ENCODE measurements at places on chromosomes 11 and 22. TPM values are rescaled to one million over a fixed set of nuclear protein-coding genes. Genes with fewer than 3 reads are reported as not detected.

DNA sequence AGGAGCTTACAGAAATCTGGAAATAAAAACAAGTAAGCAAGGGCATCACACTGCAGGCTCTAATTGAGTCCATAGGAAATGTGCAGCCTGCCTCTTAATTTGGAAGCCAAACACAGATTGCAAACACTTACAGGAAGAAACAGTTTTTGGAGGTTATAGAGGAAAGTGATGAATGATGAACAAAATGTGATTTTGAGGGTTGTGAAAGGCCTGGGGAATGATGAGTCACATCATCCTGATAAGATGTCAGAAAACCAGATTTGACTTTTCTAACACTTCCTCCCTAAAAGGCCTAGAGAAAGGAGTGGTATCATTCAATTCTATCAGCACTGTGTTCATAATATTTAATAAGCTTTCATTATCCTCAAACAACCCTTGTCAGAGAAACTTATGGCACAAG lies 96.6 kb upstream of the POU2AF2 start:
- DNase-seq: no peak

- DNase-seq: peak; percentile 75
Observed at GRCh38 chr11:17894929-17895658, 117.8 kb downstream of the SERGEF start.

GRCh38 chr22:43720716-43721115 lies 91.4 kb downstream of the EFCAB6 start:
- DNase-seq: peak; percentile 24

DNA sequence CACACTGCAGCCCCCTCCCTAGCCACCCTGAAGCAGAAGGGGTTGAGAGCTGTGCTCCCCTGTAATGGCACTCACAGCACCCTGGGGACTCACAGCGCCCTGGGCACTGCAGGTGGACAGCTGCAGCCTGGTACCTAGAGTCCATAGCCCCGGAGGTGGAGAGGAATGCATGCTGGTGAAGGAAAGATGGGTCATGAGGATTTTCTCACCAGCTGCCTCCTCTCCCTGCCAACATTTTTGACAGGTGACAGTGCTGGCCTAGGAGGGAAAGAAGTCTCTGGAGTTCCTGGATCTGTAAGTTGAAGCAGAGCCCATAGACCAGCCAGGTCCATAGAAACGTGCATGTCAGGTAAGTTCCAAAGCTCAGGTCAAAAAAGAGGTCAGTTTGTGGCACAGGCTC lies 330.5 kb downstream of the TENM4 start:
- DNase-seq: peak; percentile 42

GRCh38 chr11:1890856-1891830 lies 552 bp downstream of the PRR33 start:
- DNase-seq: no peak

DNA sequence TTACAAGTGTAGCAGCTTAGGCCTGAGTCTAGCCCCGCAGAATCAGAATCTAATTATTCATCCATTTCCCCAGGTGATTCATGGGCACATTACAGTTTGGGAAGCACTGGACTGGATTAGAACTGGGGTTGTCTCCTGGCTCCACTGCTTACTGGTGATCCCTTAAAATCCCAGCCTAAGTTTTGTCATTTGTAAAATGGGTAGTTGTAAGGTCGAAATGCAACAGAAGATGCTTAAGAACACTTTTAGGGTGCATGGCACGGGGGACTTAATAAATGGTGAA lies 1.3 kb downstream of the STX3 start:
- DNase-seq: no peak

DNA sequence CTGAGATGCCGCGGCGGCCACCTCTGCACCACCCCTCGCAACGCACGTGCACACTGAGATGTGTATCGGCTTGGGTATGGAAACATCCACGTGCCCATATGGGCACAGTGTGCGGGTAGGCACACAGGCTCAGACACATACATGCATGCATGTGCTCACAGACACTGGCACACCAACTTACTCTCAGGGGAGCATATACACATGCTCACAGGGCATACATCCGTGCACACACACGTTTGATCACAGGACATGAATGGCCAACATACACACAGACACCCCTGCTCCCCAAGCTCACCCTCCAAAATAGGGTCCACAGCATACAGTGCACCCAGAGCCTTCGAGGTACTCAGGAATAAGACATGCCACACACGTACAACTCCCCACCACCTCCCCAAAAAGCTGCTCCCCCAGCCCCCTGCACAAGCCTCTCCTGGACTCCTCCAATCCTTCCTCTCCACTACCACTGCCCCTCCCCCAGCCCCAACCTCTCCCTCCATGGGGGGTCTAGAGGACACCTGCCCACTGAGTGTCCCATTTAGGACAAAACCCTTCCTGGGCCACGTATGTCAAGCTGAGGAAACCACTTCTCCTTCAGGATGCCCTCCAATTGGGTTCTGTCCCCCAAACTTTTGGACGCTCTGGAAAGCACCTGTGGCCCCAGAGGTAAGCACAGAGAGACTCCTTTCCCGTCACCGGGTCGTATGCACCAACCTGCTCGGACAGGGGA lies 53.1 kb downstream of the SLC22A12 start:
- DNase-seq: no peak

- no peak for DNase-seq
Observed at GRCh38 chr11:72771507-72771906, 19.3 kb upstream of the ARAP1 start.

GRCh38 chr11:64810271-64810890 lies at the start of gene MEN1:
Gene MEN1, minus strand, starts transcription at chr11:64810551. Its CDS starts 442 bp downstream, at chr11:64810109.
- DNase-seq: peak; percentile 99

DNA sequence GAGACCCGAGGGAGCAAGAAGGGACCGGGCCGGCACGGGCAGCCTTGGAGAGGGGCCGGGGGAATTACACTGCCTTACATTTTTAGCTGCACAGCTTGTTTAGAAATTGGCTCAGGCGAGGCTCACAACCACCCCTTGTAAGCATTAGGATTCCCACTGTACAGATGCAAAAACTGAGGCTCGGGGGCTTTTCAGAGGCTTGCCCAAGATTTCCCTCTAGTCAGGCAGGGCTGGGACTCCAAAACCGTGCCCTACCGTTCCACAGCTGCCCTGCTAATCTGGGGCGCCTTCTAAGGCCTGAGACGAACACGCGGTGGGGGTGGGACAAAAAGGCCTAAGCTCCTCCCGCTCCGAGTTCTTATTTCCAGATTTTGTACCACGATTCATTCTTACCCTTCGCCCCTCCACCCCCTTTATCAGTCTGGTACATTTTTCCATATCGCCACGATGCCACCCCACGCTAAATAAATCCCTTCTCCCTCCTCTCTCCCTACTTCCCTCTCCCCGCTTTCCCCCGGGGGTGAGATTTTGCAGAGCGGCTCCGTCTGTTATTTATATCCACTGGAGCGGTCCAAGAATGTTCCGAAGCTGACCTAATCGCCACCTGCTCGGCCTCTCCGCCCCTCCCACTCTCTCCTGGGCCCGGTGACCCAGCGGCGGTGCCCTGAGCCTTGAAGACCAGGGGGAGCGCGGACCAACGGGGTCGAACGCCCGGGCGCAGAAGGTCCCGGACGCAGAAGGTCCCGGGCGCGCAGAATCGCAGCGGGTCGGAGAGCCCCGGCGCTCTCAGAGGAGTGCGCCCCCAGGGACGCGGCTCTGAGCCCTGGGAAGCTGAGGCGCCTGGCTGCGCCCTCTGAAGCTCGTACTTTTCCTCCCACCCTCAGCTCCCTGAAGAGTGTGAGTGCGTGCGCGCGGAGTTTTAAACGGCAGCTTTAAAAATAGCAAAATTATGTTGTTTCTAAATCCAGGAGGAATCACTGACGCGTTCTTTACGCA lies 764 bp upstream of the PACSIN3 start:
- DNase-seq: peak; percentile 94

GRCh38 chr11:125202362-125202880 lies 37.9 kb downstream of the PKNOX2 start:
- DNase-seq: no peak

DNA sequence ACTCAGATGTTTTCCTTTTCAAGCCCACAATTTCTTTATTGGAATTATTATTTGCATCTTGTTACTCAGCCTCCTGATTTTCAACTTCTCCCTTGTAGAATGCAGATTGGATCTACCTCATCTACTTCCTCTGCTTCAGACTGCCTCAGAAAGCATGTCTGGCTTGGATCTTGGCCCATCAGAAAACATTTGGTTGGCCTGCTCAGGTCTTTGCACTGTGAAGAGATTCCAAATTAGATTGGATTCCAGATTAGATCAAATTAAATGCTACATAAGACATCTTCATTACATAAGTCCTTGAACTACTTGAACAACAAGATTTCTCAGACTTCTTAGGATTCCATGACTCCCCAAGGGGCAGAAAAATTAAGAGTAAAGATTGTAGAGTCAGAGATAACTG lies 358.0 kb downstream of the DLG2 start:
- peak; percentile 6 for DNase-seq

DNA sequence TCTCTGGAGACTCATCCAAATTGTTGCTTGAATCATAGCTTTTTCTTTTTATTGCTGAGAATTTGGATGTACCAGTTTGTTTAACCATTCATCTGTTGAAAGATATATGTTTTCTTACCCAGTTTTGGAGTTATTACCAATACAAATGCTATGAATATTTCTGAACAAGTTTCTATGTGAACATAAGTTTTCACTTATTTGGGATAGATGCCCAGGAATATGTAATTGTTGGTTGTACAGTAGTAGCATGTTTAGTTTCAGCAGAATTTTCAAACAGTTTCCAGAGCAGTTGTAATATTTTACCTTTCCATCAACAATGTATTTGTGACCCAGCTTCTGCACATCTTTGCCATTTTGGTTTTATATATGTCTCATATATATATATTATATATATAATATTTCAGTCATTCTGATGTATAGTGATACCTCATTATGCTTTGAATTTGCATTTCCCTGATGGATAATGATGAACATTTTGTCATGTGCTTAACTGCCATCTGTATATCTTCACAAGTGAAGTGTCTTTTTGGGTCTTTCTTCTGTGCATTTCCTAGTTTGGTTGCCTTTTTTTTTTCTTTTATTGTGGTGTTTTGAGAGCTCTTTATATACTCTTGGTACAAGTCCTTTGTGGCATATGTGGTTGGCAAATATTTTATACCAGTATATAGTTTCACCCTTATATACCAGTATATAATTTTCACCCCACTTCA lies 118.8 kb downstream of the LUZP2 start:
- DNase-seq: peak; percentile 35

DNA sequence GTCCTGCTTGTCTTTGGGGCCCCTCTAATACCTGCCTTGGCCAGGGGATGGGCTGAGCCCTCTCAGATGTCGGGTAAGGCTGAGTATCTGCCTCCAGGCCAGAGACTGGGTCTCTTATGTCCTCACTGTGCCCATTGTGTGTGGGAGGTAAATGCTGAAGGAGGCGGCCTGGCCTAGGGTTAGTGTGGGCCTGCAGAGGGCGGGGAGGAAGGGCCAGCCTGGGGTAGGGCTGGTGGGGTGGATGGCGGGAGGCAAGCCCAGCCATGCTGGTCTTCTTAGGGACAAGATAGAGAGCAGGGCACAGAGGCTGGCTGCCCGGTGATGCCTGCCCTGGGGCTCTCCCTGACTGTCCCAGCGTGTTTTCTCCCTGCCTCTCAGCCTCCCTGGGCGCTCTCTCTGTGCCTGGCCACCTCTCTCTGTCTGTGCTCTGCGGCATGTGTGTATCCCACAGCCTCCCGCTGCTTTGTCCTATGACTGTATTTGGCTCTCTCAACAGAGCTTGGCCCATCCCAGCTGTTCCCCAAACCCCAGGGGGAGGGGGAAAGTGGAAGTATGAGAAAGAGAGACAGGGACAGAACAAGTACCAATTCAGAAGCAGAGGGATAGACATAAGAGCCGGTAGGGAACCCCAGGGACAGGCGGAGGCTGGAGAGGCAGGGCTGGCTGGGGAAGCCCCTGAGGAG lies 57.0 kb downstream of the PDE2A start:
- peak; percentile 92 for DNase-seq

DNA sequence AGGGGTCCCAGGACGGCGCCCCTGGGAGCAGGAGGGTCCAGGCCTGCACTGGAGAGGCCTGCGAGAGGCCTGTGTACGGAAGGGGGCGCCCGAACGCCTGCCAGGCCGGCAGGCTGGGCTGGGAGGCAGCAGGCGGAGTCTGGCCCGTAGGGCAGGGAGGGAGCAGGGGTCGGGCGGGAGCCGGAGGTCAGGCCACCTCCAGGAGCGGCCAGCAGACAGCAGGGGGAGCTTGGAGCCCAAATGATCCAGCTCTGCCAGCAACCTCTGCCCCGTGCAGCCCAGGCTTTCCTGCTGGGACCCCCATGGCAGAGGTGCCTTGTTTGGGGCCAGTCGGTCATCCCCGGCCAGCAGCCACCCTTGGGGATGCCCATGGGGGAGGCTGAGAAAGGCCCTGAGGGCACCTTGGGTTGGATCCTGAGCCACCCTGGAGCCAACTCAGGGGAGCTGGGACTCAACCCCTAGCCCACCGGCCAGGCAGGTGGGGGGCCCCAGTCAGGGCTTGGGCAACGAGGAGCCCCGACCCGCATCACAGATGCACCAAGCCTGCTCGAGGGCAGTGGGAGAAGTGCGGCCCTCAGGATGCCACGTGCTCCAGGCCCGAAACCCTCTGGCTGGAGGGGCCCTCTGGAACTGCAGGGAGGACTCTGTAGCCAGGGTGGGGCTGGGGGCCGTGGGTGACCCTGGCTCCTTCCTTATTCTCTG lies 9.6 kb upstream of the SYT8 start:
- DNase-seq: no peak

GRCh38 chr11:95680169-95680929 lies 109.2 kb downstream of the FAM76B start:
- DNase-seq: peak; percentile 96

DNA sequence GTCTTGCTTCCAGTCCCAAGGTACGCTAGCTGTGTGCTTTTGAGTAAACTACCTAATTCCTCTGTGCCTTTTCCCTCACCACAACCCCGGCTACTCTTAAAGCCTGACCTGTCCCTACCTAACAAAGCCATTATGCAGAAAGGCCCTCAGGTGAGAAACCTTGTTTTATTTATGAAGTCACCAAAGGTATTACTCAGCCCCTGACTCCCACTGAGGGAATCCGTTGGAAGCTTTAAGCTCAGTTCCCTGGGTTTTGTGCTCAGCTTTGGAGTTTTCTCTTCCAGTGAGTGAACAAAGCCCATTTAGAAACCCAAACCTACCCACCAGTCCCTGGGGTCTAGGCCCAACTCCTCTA lies 90.9 kb downstream of the APIP start:
- no peak for DNase-seq

GRCh38 chr11:91773090-91773489 lies 451.5 kb upstream of the FAT3 start:
- no peak for DNase-seq

DNA sequence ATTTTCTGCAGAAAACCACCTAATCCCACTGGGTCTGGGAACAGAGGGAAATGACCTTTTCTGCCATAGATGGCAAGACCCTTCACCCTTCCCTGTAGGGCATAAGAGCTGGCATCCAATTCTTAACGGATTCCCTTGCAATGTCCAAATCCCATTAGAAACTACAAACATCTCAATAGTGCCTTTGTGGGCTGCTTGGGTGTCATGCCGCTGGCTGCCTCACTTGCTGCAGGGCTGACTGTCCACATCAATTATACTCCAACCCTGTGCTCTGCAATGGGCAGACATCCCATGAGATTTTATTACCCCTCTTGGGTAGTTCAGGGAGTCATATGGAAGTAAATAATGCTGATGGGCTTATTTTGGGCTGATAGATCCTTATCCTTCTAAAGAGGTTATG lies 7.3 kb downstream of the GRAP2 start:
- no peak for DNase-seq

Gene LRRC56
- 3.5 TPM for polyA plus RNA-seq

Gene PGA4
- polyA plus RNA-seq: 0.88 TPM

Gene ANKRD49
- 13.5 TPM for polyA plus RNA-seq

Gene VSIG2
- 1.1 TPM for polyA plus RNA-seq

Gene UBQLN3
- not detected for polyA plus RNA-seq

Gene HSPB2
- 90.5 TPM for polyA plus RNA-seq

Gene KCNJ1
- polyA plus RNA-seq: 0.10 TPM

Gene NRIP3
- polyA plus RNA-seq: 1.2 TPM

Gene DGAT2
- polyA plus RNA-seq: 0.45 TPM

Data from muscle of leg (tissue), 16 donors.